Mammary microvascular endothelial cell (primary cell): ENCODE measurements at places on chromosomes 2 and 18. TPM values are rescaled to one million over a fixed set of nuclear protein-coding genes. Genes with fewer than 3 reads are reported as not detected.

ANKRD30B gene
- total RNA-seq, result not detected in 2 replicates

PDCD1 gene
- not detected in 2 replicates for total RNA-seq

SPP2 gene
- not detected in 2 replicates for total RNA-seq

HRH4 gene
- total RNA-seq, result not detected in 2 replicates

MOGAT1 gene
- total RNA-seq, result not detected in 2 replicates

KCNG2 gene
- not detected in 2 replicates for total RNA-seq

ABCA12 gene
- total RNA-seq, result 0.05 TPM in 1 of 2 replicates, not detected in the other

THSD7B gene
- total RNA-seq, result not detected in 2 replicates

BIN1 gene
- total RNA-seq, result 18.5 and 23.2 TPM in 2 replicates

C1D gene
- 23.1 and 27.0 TPM in 2 replicates for total RNA-seq

TTC31 gene
- 15.8 and 22.0 TPM in 2 replicates for total RNA-seq

IL1RL2 gene
- total RNA-seq, result not detected in 2 replicates

SCN3A gene
- 0.98 and 2.1 TPM in 2 replicates for total RNA-seq

PSD4 gene
- total RNA-seq, result 0.25 and 0.33 TPM in 2 replicates

LCLAT1 gene
- total RNA-seq, result 10.5 and 13.0 TPM in 2 replicates

COLEC12 gene
- 1.7 TPM in 2 replicates for total RNA-seq

STARD6 gene
- not detected in 2 replicates for total RNA-seq

NEU4 gene
- total RNA-seq, result not detected in 2 replicates

APOB gene
- under 0.01 TPM in 2 replicates for total RNA-seq

ABHD1 gene
- not detected in 2 replicates for total RNA-seq

NBEAL1 gene
- total RNA-seq, result 8.1 and 8.8 TPM in 2 replicates

PPP3R1 gene
- total RNA-seq, result 27.9 and 28.4 TPM in 2 replicates

MRPS5 gene
- 43.8 and 45.8 TPM in 2 replicates for total RNA-seq

MC5R gene
- not detected in 2 replicates for total RNA-seq

SIX3 gene
- total RNA-seq, result not detected in 2 replicates

SCYGR5 gene
- not detected in 2 replicates for total RNA-seq

IL1B gene
- 4.1 and 7.1 TPM in 2 replicates for total RNA-seq

FECH gene
- total RNA-seq, result 34.0 and 47.1 TPM in 2 replicates

CDK15 gene
- 0.07 TPM in 1 of 2 replicates, not detected in the other for total RNA-seq

TRIM43 gene
- total RNA-seq, result not detected in 2 replicates

CD28 gene
- total RNA-seq, result not detected in 2 replicates

PTPRN gene
- not detected in 2 replicates for total RNA-seq

RAMP1 gene
- not detected in 2 replicates for total RNA-seq
